Lower lobe of right lung (tissue), 2 donors: ENCODE measurements at places on chromosomes 3 and 15. TPM values are rescaled to one million over a fixed set of nuclear protein-coding genes. Genes with fewer than 3 reads are reported as not detected.

GRCh38 chr3:73110530-73110929 is 49.1 kb downstream of the EBLN2 start:
- no peaks in the 10 kb centered on the region for H3K36me3 ChIP-seq
- no peaks in the 10 kb centered on the region for H3K4me1 ChIP-seq
- no peak overlapping the region for H3K4me3 ChIP-seq
- H3K27me3 ChIP-seq: no peaks in the 10 kb centered on the region
- no peak overlapping the region for H3K27ac ChIP-seq

DNA sequence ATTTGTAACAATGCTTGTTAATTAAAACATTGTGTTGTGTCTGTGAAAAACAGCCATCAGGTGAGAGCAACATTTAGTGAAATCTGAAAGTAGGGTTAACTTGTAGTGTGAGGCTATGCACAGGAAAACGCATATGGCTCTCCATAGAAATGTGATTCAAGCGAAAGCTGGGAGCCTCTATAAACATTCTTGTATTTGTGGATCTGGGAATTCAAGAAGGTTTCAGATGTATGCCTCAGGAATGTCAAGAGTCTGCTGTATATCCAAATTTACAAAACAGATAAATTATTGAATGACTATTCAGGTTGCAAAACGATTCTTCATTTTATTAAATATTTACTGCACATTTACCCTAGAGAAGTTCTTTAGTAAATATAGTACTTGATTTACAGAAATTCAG is 166.0 kb downstream of the THSD4 start:
- H3K27ac ChIP-seq: no peak overlapping the region
- no peak for DNase-seq
- no peaks in the 10 kb centered on the region for H3K27me3 ChIP-seq
- peaks cover 15% of the 10 kb centered on the region for H3K4me1 ChIP-seq
- no peak overlapping the region for H3K4me3 ChIP-seq

The ARPP21 gene
- total RNA-seq: not detected

The RTF1 gene
- total RNA-seq: 27.1 TPM

GRCh38 chr15:64369078-64369607 is 12.1 kb downstream of the PCLAF start:
- H3K4me3 ChIP-seq: no peak overlapping the region
- no peaks in the 10 kb centered on the region for H3K4me1 ChIP-seq
- no peaks in the 10 kb centered on the region for H3K36me3 ChIP-seq
- DNase-seq: no peak

The EAF2 gene
- 7.3 TPM for total RNA-seq

The ERICH6 gene
- not detected for total RNA-seq

- H3K36me3 ChIP-seq: no peaks in the 10 kb centered on the region
- no peaks in the 10 kb centered on the region for H3K27me3 ChIP-seq
- no peak for DNase-seq
- H3K4me3 ChIP-seq: no peak overlapping the region
- no peaks in the 10 kb centered on the region for H3K4me1 ChIP-seq
Observed at GRCh38 chr3:115947325-115947724, 324.0 kb downstream of the GAP43 start.

The EPHA3 gene
- total RNA-seq: 1.4 TPM

GRCh38 chr15:36911322-36911944 is 188.9 kb downstream of the MEIS2 start:
- H3K4me1 ChIP-seq: peaks cover 8% of the 10 kb centered on the region
- no peaks in the 10 kb centered on the region for H3K27me3 ChIP-seq
- H3K4me3 ChIP-seq: no peak overlapping the region
- H3K36me3 ChIP-seq: no peaks in the 10 kb centered on the region
- no peak overlapping the region for H3K27ac ChIP-seq

The SEMA6D gene
- 10.2 TPM for total RNA-seq

GRCh38 chr3:168048414-168049330 is 47.1 kb downstream of the GOLIM4 start:
- H3K27ac ChIP-seq: no peak overlapping the region
- DNase-seq: no peak
- H3K4me3 ChIP-seq: no peak overlapping the region
- peaks cover 8% of the 10 kb centered on the region for H3K4me1 ChIP-seq

The C3orf22 gene
- not detected for total RNA-seq

The TRIM42 gene
- total RNA-seq: not detected

The ITIH3 gene
- 4.5 TPM for total RNA-seq
